ENCODE measurements at places on chromosomes 6 and 20.

GRCh38 chr20:35617397-35618262, 2.0 kb downstream of the SPAG4 start:
- peaks cover 11% of the 10 kb centered on the region for H3K4me1 ChIP-seq
- H3K36me3 ChIP-seq: peaks cover 7% of the 10 kb centered on the region
- no peaks in the 10 kb centered on the region for H3K27me3 ChIP-seq
- no peak for DNase-seq

DNA sequence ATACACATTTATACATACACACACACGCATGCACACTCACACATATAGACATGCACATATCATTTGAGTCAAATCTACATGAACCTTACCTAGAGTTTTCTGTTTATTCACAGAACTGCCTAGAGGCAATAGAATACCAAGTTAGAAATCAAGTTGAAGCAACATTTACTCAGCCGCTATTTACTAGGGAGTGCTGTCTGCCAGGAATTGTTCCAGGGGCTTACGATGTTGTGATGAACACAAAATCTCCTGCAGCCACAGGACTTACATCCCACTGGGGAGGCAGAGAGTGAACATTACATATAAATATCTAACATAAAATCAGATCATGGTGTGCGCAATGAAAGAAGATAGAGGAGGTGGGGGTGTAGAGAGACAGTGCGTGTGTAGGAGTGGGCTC, 80.4 kb downstream of the GCLC start:
- no peaks in the 10 kb centered on the region for H3K4me1 ChIP-seq
- no peaks in the 10 kb centered on the region for H3K27me3 ChIP-seq
- H3K36me3 ChIP-seq: no peaks in the 10 kb centered on the region
- no peak overlapping the region for H3K4me3 ChIP-seq
- no peak for DNase-seq

- H3K4me3 ChIP-seq: no peak overlapping the region
- no peak overlapping the region for H3K27ac ChIP-seq
- H3K36me3 ChIP-seq: no peaks in the 10 kb centered on the region
- H3K4me1 ChIP-seq: peaks cover 2% of the 10 kb centered on the region
These were observed 43.6 kb downstream of the UST start for GRCh38 chr6:148790404-148790803.

DNA sequence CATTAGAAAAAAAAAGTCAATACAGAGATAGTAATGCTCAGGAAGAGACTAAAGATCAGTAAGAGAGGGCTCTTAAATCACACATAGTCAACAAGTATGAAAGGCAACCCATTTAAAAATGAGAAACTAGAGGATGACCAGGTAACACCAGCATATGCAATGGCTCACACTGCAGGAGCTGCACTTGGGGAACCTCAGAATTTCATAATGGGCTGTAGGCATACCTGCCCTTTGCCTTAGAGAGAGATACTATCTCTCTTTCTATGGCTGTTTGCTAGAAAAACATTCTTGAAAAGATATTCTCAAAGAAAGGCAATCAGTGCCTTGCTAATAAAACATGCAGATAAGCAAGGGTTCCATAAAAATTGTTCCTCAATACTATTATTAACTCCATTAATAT, 33.2 kb downstream of the HMGCLL1 start:
- H3K27ac ChIP-seq: no peak overlapping the region
- no peaks in the 10 kb centered on the region for H3K36me3 ChIP-seq

- no peak for DNase-seq
- H3K27me3 ChIP-seq: no peaks in the 10 kb centered on the region
- H3K36me3 ChIP-seq: no peaks in the 10 kb centered on the region
- H3K4me3 ChIP-seq: no peak overlapping the region
- H3K27ac ChIP-seq: no peak overlapping the region
These were observed 80.7 kb upstream of the TRAF3IP2 start for GRCh38 chr6:111686249-111686931.

Measured in thoracic aorta (tissue), 2 donors.